SK-MEL-5 (cell line): ENCODE measurements at places on chromosomes 2 and 18.

DNA sequence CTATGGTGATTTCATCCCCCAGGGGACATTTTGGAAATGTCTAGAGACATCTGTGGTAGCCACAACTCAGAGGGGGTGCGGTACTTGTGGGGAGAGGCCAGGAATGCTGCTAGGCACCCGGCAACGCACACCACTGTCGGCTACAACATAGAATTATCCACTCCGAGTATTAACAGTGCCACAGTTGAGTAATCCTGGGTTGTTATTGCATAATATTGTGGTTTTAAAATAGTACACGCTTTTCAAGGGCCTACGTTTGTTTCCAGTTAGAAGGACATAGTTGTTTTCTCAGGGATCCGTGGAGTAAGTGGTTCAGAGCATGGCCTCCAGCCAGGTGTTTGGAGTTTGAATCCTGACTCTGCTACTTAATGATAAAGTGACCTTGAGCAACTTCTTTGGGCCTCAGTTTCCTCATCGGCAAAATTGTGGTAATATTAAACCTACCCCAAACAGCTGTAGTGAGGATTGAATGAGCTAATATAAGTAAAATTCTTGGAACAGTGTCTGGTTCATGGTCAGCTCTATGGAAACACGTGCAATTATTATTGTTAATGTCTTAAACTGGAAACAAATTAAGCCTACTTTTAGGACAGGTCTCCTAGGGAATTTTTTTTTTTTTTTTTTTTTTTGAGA lies 24.5 kb downstream of the CYP27A1 start:
- DNase-seq: peak; percentile 94

DNA sequence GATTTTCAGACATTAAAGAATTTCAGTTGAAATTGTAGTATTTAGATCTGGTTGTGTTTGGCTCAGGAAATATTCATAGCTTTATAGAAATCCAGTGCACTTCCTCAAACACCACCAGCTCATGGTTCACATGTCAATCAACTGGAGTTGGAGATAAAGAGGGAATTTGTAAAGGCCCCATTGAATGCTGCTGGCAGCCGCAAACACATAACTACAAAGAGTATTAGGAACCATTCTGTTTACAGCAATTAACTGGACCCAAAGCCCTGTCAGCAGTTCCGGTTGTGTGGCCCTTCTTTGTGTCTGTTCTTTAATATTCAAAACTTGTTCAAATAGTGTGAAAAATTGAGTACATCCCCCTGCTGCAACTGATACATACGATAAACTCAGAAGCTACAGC lies 107.4 kb upstream of the LRRTM4 start:
- no peak for DNase-seq

GRCh38 chr18:68177807-68178702 lies 536.9 kb downstream of the TMX3 start:
- DNase-seq: no peak

DNA sequence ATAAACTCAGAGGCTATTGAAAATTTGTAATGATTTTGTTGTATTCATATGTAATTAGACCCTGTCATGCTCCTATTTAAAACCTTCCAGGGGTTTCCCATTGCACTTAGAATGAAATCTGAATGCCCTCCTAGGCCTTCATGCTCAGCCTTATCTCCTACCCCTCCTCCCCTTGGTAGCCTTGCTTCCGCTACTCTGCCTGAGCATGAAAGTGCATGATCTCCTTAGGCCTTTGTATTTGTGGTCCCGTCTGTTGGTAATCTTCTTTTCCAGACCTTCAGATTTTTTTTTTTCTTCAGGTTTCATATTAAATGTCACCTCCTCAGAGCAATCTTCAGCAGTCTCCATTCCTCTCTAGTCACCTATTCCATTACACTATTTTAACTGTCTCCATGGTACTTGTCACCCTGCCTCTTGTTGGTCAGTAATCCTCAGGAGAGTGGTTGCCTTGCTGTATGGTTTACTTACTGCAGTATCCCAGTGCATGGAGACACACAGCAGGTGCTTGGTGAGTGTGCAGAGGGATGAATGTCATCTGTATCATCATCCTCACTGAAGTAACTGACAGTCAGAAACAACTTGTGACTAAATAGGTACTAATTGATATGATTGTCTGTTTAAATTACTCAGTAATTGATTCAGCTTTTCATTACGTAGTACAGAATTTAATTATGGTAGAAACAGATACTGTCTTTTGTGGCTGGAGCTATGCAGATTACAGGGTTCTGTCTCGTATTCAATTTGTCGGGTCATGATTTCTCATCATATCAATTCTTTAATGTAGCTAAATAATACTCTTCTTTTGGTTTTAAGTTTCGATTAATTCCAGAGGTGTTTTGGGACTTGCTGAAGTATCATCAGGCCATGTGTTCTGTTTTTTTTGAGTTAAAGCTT lies 63.9 kb downstream of the PHLPP1 start:
- DNase-seq: no peak

DNA sequence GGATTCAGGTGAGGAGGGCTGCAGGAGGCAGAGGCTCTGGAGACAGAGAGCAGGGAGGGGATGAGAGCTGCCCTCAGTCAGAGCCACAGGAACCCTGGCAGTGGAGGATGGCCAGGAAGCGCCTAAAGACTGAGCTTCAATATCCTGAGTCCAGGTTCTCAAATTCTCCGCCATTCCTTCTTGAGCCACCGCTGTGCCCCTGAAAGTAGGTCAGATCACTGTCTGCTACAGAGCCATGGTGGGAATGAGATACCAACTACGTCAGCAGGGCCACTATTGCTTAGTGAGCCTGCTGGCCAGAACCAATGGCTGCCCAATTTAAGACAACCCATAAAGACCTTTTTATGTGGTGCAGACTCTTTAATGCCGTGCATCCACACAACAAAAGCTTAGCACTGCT lies 155.5 kb downstream of the CTIF start:
- DNase-seq: no peak

DNA sequence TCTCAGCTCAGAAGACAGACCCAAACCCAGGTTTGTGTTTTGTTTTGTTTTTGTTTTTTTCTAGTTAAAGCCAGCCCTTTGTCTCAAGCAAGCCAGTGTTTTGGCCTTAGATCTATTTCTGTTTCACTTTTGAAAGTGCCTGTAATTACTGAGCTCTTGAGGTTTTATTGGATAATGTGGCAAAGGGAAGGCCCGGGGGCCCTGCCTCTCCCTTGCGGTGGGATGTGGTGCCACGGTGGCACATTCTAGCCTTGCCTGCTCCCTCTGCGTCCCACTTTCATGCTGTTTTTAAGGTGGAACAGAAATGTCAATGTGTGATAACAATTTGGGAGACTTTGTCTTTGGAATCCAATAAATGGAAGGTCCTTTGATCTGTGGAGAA lies 2.5 kb downstream of the HPCAL1 start:
- no peak for DNase-seq

- no peak for DNase-seq
Measured at GRCh38 chr2:202918860-202919259, 6.8 kb downstream of the CARF start.

DNA sequence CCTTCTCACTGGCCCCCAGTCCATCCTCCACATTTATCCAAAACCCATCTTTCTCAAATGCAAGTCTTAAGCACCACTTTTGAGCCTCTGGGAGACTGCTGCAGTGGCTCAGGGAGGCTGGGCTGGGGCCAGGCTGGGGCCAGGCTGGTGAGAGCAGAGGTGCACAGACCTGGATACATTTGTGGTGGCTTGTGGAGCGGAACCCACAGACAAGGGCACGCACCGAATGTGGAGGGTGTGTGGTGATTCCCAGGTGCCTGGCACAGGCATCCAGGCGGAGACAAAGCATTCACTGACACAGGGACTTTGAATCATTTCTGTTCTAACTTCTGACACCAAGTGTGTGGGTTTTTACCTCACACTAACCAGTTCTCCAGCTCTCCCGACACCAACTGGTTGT lies 42.2 kb upstream of the MGAT4A start:
- no peak for DNase-seq

DNA sequence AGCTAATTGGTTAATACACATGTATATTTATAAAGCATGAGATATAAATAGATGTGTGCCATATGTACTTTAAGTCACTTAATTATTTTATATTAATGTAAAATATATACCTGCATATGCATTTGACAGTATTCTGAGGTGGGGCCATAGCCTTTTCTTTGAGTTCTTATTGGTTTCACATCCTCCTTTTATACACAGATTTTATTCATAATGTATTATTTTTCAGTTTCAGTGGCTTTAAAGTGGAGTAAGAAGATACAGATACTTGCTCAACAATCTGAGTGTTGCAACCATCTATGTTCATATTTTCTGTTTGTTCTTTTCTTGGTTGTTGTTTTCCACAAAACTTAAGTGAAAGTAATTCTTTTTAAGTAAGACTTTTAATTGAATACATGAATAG lies 436.5 kb downstream of the RND3 start:
- no peak for DNase-seq

DNA sequence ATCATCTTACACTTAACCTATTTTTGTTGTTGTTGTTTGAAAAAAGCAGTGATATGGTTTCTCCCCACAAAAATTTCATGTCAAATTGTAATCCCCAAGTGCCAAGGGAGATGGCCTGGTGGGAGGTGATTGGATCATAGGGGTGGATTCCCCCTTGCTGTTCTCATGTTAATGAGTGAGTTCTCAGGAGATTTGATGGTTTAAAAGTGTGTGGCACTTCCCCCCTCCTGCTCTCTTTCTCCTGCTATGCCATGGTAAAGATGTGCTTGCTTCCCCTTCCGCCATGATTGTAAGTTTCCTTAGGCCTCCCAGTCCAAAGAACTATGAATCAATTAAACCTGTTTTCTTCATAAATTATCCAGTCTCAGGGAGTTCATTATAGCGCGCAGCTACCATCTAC lies 1362.7 kb upstream of the FAM98A start:
- DNase-seq: no peak

GRCh38 chr2:209368914-209369313 lies 54.9 kb upstream of the MAP2 start:
- DNase-seq: peak; percentile 35

GRCh38 chr18:45284174-45284573 lies 331.1 kb upstream of the SLC14A2 start:
- peak; percentile 4 for DNase-seq

DNA sequence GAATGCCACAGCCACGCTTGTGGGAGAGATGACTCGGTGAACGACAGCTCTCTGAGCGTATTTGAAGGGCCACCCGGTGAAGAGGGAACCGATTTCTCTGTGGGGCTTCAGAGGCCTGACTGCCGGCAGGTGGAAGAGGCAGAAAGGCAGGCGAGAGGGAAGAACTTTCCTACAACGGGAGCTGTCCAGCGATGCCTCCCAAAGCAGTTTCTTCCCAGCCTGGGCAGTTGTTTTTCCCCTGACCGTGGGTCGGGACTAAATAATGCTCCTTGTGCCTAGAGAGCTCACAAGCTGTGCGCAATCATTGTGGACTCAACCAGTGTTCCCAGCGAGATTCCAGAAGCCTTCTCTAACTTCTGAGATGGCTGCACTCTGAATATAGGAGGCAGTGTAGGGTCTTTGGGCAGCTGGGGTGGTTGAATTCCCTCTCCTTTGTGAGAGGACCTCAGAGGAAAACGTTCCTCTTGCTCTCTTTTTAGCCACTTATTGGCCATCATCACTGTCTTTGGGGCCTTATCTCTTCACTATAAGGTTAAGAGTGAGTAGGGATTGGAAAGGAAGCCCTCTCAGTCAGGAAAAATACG lies 710 bp downstream of the SEC11C start:
- peak; percentile 4 for DNase-seq

DNA sequence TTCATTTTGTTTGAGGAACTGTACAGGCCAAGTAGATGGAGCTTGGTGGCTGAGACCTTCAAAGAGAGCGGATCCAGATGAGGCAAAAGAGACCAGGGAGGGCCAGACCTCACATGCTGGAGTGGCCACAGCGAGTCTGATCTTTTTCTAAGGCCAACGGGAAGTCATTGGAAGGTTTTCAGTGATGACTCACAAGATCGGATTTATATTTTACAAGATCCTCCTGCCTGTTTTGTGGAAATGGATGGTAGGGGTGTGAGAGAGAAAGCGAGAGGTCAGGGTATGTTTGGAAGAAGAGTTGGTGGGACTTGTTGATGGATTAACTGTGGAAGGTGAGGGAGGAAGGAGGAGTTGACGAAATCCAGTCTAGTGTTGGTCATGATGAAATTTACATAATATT lies 44.6 kb upstream of the TUBA3D start:
- DNase-seq: no peak

- DNase-seq: no peak
Measured at GRCh38 chr2:219464286-219465032, 29.8 kb downstream of the SPEG start.

- DNase-seq: no peak
Measured at GRCh38 chr2:46976556-46977279, 61.1 kb upstream of the MCFD2 start.

DNA sequence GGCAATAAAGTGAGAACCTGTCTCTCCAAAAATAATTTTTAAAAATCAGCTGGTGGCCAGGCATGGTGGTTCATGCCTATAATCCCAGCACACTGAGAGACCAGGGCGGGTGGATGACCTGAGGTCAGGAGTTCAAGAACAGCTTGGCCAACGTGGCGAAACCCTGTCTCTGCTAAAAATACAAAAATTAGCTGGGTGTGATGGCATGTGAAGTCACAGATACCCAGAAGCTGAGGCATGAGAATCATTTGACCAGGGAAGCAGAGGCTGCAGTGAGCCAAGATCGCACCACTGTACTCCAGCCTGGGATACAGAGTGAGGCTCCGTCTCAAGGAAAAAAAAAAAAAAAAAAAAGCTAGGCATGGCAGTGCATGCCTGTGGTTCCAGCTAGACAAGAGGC lies 7.4 kb upstream of the GPR75 start:
- no peak for DNase-seq

- no peak for DNase-seq
Measured at GRCh38 chr2:104504331-104505073, 349.4 kb upstream of the POU3F3 start.

- DNase-seq: no peak
Measured at GRCh38 chr2:10269291-10269690, 33.4 kb upstream of the HPCAL1 start.

DNA sequence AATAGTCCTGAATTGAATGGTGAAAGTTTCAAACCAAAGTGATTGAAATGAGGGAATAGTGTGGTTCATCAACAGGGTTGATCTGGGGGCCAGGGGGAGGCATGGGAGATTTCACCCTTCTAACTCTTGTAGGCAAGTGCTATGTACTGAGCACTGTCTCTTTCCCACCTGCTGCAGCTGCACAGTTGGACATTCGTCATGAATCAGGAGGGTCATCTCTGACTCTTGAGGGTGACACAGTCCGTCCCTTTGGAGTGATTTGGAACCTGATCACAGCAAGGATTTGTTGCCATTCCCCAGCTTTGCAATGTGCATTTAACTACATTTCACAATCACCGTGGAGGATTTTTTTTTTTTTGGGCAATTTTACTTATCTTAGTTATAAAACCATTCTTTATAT lies 224.6 kb downstream of the PHLPP1 start:
- no peak for DNase-seq

GRCh38 chr18:62324181-62324828 lies 805 bp upstream of the TNFRSF11A start:
- no peak for DNase-seq
